ENCODE measurements at places on chromosomes 16 and 17. TPM values are rescaled to one million over a fixed set of nuclear protein-coding genes. Genes with fewer than 3 reads are reported as not detected.

The FBXO39 gene
- total RNA-seq, result 0.07 TPM

The SOST gene
- total RNA-seq, result 8.8 TPM

The PYDC1 gene
- not detected for total RNA-seq

The SKAP1 gene
- not detected for total RNA-seq

The KRTAP4-4 gene
- total RNA-seq, result not detected

The UBE2O gene
- 28.6 TPM for total RNA-seq

The KRTAP2-3 gene
- total RNA-seq, result 0.56 TPM

The PLEKHG4 gene
- total RNA-seq, result 34.1 TPM

The PRR14 gene
- 8.9 TPM for total RNA-seq

The TOP2A gene
- 37.4 TPM for total RNA-seq

The KRT24 gene
- not detected for total RNA-seq

The TP53TG3F gene
- total RNA-seq, result not detected

The CCDC200 gene
- total RNA-seq, result not detected

The ITGAX gene
- not detected for total RNA-seq

The PDK2 gene
- total RNA-seq, result 31.7 TPM

The KRT31 gene
- not detected for total RNA-seq

The MRPS34 gene
- 42.2 TPM for total RNA-seq

The SCGB1C2 gene
- total RNA-seq, result not detected

The ERN2 gene
- not detected for total RNA-seq

The PLD6 gene
- 2.4 TPM for total RNA-seq

The CCL1 gene
- not detected for total RNA-seq

The SHISA6 gene
- not detected for total RNA-seq

The ITFG1 gene
- 137 TPM for total RNA-seq

The HBZ gene
- not detected for total RNA-seq

The MMP2 gene
- 1,577 TPM for total RNA-seq

The SRP68 gene
- 54.3 TPM for total RNA-seq

The MYL4 gene
- 0.85 TPM for total RNA-seq

The MT1A gene
- total RNA-seq, result not detected

The NPIPB13 gene
- total RNA-seq, result 0.73 TPM

The SLC9A5 gene
- total RNA-seq, result 3.4 TPM

The HID1 gene
- total RNA-seq, result 2.3 TPM

The KRT20 gene
- total RNA-seq, result not detected

The SLC5A10 gene
- total RNA-seq, result not detected

The CA5A gene
- not detected for total RNA-seq

The MYLK3 gene
- 0.26 TPM for total RNA-seq

The LDAF1 gene
- total RNA-seq, result 47.0 TPM

The BEAN1 gene
- total RNA-seq, result 0.13 TPM

The C16orf86 gene
- 2.7 TPM for total RNA-seq

The SNTB2 gene
- 77.5 TPM for total RNA-seq

The TSPOAP1 gene
- 0.20 TPM for total RNA-seq

The IRX6 gene
- not detected for total RNA-seq

The WWP2 gene
- 34.9 TPM for total RNA-seq

The LRRC46 gene
- 0.10 TPM for total RNA-seq

The RCVRN gene
- not detected for total RNA-seq

The HIGD1B gene
- total RNA-seq, result not detected

The APOH gene
- total RNA-seq, result not detected

The LUC7L3 gene
- 20.4 TPM for total RNA-seq

The SMPD3 gene
- 0.07 TPM for total RNA-seq

The KRT40 gene
- not detected for total RNA-seq

The VAT1 gene
- total RNA-seq, result 240 TPM

The KCNH6 gene
- total RNA-seq, result not detected

The PPY gene
- not detected for total RNA-seq

The PITPNM3 gene
- total RNA-seq, result 2.4 TPM

The KRT39 gene
- not detected for total RNA-seq

The ABCA8 gene
- 198 TPM for total RNA-seq

The CORO6 gene
- 4.9 TPM for total RNA-seq

The MYH8 gene
- not detected for total RNA-seq
